Mammary epithelial cell (primary cell): ENCODE measurements at places on chromosomes 7 and 10.

DNA sequence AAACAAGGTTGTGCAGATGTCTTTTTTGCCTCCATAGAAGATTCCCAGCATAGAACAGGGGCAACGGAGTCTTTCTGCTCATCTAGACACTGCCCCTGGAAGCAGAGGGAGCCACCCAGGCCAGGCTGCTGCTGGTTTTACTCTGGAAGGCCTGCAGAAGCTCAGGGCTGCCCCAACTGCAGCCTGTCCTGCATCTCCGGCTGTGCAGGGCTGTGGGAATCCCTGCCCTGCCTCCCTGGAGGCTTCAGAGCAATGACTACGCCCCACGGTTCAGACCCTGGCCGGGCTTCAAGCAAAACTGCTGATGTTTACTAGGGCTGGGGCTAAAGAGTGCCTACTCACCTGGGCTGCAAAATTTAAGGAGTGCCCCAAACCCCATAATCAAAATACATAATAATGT is 43.9 kb downstream of the GHRHR start:
- DNase-seq: no peak

GRCh38 chr10:79255007-79255507 is 92.2 kb upstream of the PPIF start:
- DNase-seq: no peak

- DNase-seq: peak; percentile 90
Observed at GRCh38 chr7:116511552-116512519, 12.3 kb downstream of the CAV2 start.

DNA sequence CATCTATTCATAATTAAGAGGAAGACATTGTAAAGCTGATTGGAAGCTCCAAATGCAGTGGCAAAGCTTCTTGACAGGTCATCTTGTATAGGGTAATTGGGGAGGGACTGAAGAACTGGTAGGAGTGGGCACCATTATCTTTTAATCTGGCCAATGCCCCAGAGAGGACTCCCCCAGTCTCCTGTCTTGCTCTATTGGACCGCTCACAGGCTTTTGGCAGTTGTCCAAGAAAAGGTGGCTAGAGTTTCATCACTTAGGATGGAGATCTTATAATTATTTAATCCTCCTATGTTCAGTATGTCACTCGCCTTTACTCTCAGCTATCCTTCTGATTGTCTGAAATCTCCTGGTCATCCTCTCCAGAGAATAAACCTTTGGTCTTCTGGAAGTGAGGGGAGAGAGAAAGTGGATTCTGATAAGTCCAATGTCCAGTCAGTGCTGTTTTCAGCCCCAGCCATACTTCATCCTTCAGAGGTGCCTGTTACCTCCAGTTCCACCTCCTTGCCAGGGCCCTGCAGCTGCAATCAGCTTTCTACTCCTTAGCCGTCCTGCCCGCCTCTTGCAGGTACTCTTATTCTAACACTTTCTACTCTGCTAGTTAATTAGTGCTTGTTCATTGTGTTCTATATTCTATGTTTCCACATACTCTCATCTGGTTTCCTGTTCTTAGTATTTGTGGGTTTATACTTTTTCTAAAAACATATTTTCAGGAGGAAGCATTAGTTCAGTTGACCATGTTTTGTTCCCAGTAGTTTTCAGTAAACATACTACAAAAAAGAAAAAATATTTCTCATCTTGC is 241.6 kb downstream of the NSUN6 start:
- no peak for DNase-seq

DNA sequence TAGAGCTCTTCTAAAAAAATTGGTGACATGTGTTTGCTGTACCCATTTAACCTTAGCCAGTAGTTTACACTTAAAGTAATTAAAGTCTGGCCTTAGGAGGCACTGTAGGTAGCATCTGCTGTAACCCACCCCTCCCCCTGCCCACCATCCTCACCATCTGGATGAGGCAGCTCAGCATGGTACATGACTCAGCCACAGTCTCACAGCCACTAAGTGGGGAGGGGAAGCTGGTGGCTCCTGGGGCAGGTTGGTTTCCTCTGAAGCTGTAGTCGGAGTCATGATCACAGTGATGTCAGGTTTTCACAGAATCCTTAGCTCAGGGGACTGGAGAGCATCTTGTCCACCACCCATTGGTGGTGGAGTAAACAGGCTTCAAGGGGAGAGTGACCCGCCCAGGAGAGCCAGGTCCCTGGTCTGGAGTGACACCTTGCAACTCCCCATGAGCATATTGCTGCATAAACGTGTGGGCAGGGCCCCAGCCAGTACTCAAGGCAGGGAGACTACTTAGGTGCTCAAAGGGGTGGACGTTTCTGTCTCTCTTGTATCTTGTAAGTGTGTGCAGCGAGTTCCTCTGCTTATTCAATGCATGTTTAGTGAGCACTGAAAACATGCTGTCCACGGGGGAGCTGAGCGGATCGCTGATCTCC is 125.9 kb downstream of the GRK5 start:
- peak; percentile 30 for DNase-seq
